ENCODE measurements at places on chromosomes 5 and 9. TPM values are rescaled to one million over a fixed set of nuclear protein-coding genes. Genes with fewer than 3 reads are reported as not detected.
A peak's percentile ranks its signal among the peaks of the same experiment; 100 is the strongest.

HRCT1 gene
- polyA plus RNA-seq = 7.1 TPM

LAMC3 gene
- polyA plus RNA-seq = 35.9 TPM

DNA sequence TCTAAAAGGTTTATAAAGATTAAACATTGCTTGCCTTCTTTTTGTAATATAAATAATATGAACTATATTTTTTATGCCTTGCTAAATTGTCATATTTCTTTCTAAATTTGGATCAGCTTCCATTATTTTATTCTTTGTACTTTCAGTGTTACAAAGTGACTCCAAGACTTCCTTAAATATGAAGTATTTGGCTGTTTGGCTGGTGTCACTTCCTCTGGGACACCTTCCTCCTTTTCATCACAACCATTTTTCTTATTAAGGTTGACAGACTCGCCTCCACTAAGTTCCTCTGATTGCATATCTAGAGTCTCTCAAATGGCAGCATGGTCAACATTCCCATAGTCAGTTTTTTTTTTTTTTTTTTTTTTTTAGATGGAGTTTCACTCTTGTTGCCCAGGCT lies 73.8 kb upstream of the SLC1A1 start:
- no peaks in the 10 kb centered on the region for H3K27me3 ChIP-seq
- no peak overlapping the region for H3K27ac ChIP-seq
- no peaks in the 10 kb centered on the region for H3K4me1 ChIP-seq
- H3K4me3 ChIP-seq = no peak overlapping the region

- peak; percentile 68 for DNase-seq
- H3K36me3 ChIP-seq = no peaks in the 10 kb centered on the region
- H3K4me3 ChIP-seq = no peak overlapping the region
- no peaks in the 10 kb centered on the region for H3K4me1 ChIP-seq
- no peak overlapping the region for H3K27ac ChIP-seq
- no peaks in the 10 kb centered on the region for H3K27me3 ChIP-seq
Measured at GRCh38 chr5:90434116-90434714, 24.7 kb upstream of the CETN3 start.

Data from testis (tissue), 5 donors.